Sigmoid colon (tissue), 7 donors: ENCODE measurements at places on chromosomes 2 and 18. TPM values are rescaled to one million over a fixed set of nuclear protein-coding genes. Genes with fewer than 3 reads are reported as not detected.

Gene ASTL
- not detected for total RNA-seq

DNA sequence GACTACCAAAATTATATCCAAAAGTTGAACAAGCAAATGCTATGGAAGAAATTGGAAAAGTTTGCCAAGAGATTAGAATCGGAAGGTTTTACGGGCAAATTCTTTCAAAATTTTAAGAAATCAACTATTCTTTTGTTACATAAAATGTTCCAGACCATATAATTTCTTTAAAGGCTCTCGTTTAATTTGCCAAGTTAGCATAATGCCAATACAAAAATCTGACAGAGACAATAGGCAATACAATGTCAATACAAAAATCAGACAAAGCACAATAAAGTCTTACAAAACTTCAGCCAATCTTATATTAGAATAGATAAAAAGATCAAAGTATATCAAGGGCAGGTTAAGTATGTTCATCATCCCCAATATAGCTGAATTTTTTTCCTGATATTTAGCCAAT lies 224.2 kb downstream of the BCL11A start:
- DNase-seq, result no peak

GRCh38 chr2:222299906-222300725 lies 1.3 kb upstream of the PAX3 start:
- no peak for DNase-seq

GRCh38 chr2:26898480-26899078 lies 50.6 kb downstream of the DPYSL5 start:
- no peak for DNase-seq

GRCh38 chr2:215728504-215729065 lies 284.8 kb downstream of the MREG start:
- no peak for DNase-seq

- no peak for DNase-seq
These were observed 110.7 kb downstream of the XRCC5 start for GRCh38 chr2:216219861-216220260.

Gene RSAD2
- total RNA-seq, result 7.2 TPM

DNA sequence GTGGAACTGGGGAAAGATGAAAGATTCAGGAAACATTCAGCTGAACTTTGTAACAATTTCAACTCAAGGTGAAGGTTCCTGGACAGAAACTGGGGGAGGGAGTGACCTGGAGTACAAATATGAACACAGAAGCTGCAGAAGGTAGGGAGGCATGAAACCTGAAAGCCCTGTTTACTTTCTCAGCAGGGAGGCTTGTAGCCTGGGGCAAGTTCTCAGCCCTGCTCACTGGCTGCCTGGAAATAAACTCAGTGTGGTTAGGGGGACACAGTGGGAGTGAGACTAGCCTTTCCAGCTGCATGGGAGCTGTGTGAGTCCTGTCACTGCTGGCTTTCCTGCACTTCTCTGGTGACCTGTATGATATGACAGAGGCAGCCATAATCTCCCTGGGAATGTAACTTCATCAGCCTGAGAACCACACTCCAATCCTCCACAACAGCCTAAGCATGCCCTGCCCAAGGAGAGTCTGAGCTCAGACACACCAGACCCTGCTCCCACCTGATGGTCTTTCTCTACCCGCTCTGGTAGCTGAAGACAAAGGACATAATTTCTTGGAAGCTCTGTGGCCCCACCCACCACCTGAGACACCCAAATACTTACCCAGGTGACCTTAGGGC lies 77.0 kb downstream of the ZSWIM2 start:
- no peak for DNase-seq

- peak; percentile 50 for DNase-seq
These were observed 77.4 kb downstream of the TWIST2 start for GRCh38 chr2:238925281-238925680.

Gene NEU2
- total RNA-seq, result not detected

Gene POTEC
- total RNA-seq, result not detected
